ENCODE measurements at places on chromosomes 4 and X.

- DNase-seq: peak; percentile 61
These were observed 10.6 kb upstream of the ELF4 start for GRCh38 chrX:130120746-130121504.

GRCh38 chrX:124328765-124329164, 3.7 kb upstream of the TEX13D start:
- no peak for DNase-seq

DNA sequence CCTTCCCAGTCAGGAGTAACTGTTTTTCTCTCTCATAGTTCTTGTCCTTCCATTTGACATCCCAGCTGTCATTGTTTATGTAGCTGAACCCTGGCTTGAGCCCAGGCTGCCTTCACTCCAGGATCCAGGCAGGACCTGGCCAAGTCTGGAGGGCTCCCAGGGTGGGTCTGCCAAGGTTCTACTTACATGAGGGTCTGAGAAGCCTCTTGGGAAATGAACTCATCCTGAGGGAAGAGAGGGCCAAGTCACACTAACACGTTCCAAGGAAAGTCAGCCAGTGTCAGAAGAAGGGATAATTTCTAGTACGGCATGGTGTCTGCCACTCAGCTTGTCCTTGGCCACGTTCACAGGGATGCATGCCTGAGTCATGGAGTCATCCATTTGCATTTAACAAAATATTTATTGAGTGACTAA, 54.8 kb upstream of the SRD5A3 start:
- DNase-seq: no peak

GRCh38 chr4:113773756-113774155, 12.2 kb upstream of the CAMK2D start:
- DNase-seq: no peak

GRCh38 chr4:140686796-140687195, 69.4 kb downstream of the TBC1D9 start:
- no peak for DNase-seq

DNA sequence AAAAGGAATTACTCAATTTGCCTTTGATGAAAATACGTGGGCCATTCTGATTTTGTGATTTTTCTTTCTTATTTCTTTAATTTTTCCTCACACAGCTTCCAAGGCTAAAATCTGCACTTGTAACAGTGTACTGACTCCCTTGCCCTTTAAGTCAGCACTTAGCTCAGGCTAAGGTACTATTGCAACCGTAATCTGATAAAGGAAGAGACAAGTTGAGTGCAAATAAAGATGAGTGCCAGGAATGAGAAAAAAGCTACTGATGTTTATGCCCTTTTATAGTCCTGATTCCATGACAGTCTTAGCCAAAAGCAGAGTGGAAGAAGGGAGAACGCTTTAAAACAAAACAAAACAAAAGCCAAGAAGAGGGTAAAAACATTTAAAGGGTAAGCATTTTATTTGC, 6.0 kb downstream of the DMD start:
- DNase-seq: no peak

GRCh38 chr4:89797117-89797516, 39.8 kb downstream of the SNCA start:
- DNase-seq: no peak

DNA sequence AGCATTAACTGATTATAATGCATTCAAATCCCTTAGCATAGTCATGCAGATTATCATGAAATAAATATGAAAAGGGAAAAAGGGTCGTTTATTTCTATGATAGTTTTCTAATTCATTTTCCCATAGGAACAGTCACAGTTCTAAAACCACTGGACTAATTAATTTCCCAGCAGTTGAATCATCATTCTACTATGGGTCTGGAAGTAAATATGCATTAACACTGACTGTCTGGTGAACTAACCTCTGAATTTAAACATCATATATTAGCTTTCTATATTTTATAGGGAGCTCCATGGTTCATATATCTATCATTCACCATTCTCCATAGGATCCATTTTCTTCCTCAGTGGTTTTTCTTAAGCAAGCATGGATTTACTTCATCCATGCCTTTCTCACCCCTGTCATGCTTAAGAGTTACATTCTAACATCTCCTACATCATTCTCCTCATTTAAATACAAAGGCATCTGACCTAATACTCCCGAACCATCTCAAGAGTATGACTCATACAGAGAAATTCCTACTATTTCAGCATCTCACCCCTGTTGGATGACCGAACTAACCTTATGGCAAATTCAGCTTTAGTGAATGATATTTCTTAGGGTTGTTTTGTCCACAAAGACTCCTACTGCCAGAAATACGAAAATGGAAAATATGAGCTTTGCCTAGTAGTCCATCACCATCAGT, 198.7 kb upstream of the ADAMTS3 start:
- DNase-seq: no peak

- no peak for DNase-seq
These were observed 23.4 kb upstream of the STBD1 start for GRCh38 chr4:76282941-76283689.

DNA sequence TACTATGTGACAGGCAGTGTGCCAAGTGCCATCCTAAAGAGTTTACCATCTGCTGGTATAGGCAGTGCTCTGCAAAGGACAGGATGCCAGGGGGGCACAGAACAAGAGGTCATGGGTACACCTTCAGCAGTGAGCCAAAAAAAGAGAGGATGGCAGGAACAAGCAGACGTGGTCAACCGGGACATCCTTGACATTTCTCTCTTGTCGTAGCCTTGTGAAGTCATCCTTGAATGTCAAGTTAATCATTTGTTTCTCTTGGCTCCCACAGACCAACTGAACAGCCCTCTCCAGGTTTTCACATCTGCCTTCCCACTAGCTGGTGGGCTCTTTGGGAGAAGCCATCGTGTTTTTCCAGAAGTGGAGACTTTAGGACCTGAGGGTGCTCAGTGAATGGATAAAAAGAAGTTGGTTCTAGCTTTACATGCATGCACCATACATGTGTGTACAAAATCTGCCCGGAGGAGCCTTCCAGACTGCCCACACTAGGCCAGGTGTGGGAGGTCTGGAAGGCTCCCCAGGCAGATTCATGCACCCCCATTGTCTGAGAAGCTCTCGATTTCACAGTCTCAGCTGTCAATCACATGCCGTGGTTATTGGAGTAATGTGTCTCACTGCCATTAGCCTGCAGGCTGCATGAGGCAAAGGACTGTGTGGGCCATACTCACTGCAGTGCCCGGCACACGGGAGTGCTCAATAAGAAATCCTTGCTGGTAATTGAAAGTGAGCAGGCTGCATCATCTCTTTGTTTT, 16.4 kb downstream of the PNMA6F start:
- no peak for DNase-seq

GRCh38 chr4:36256398-36256891, 12.1 kb upstream of the ARAP2 start:
- no peak for DNase-seq

- DNase-seq: no peak
These were observed 69.0 kb downstream of the SLC16A2 start for GRCh38 chrX:74490247-74490646.

DNA sequence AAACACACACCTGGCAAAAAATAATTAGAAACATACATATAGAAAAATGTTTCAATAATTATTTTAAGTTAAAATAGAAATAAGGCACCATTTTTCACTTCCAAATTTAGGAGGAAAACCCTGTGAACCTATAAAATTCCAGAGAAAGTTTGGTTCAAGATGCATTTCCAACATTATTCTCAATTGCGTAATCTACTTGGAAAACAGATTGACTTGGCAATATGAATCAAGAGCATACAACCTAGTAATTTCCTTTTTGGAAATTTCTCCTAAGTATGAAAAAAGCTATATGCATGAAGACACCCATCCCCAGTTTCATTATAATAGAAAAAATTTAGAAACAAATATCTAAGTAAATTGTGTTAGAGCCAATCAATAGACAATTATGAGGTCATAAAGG, 242.9 kb downstream of the IQCM start:
- DNase-seq: no peak

DNA sequence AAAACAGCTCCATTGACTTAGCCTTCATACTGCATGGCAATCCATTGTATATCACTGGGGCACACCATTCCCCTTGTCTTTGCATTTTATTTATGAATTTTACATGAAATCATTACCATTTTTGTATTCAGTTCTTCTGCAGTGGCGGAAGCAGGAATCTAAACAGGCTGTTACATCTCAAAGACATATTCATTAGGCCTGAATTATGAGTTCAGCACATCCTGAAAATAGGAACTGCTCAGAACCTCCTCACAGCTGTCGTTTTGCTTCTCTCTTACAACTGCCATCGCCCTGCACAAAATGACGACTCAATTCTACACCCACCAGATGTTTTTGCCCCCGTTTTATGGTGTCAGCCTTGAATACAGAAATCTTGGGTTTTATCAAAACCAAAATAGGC, 474.4 kb upstream of the MAGEB18 start:
- no peak for DNase-seq

GRCh38 chrX:100494646-100495370, 84.7 kb upstream of the PCDH19 start:
- no peak for DNase-seq

DNA sequence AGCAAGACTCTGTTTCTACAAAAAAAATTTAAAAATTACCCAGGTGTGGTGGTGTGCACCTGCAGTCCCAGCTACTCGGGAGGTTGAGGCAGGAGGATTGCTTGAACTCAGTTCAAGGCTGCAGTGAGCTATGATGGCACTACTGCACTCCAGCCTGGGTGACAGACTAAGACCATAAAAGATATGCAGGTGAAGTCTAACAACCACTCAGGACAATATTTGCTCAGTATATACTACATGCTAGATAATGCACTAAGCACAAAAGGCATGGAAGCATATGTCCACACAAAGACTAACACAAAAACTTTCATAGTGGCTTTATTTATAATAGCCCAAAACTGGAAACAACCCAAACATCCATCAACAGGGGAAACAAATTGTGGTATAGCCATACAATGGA, 57.7 kb upstream of the TXK start:
- no peak for DNase-seq

- DNase-seq: no peak
These were observed 140.7 kb upstream of the SMIM31 start for GRCh38 chr4:164613256-164613655.

GRCh38 chr4:10108818-10109783, 7.5 kb downstream of the WDR1 start:
- DNase-seq: no peak

- DNase-seq: no peak
These were observed 7.4 kb downstream of the DMP1 start for GRCh38 chr4:87657525-87657924.

- DNase-seq: no peak
These were observed 87.1 kb upstream of the NPNT start for GRCh38 chr4:105808030-105808749.

GRCh38 chrX:9847071-9847470, 60.8 kb downstream of the SHROOM2 start:
- DNase-seq: no peak

DNA sequence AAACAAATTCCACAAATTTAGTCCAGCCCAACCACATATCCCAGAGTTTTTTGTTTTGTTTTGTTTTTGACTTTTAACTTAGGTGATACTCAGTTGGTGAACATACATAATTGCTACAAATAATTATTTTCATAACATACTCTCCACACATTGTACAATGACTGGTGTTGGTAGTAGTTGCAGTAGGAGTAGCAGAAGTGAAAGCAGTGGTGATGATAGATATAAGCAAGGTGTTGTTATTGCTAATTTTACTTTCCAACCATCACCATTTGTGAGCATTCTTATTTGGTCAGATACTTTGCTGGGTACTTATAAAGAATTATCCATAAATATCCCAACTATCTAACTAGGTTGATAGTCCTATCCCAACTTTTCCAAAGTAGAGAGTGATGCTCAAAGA, 47.3 kb downstream of the ARHGAP24 start:
- DNase-seq: no peak

DNA sequence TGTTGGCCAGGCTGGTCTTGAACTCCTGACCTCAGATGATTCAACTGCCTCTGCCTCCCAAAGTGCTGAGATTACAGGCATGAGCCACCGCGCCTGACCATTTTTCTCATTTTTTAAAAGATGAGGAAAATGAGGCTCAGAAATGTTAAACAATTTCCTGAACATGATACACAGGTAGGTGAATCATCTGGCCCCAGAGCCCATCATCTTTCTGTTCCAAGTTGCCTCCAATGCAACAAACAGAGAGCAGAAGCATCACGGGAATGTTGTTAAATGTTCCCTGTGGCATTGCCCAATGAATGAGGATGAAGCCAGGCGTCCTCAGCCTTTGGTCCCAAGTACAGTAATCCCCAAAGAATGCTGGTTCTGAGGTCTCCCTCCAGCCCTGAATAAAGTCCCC, 31.3 kb upstream of the ANXA5 start:
- DNase-seq: no peak

DNA sequence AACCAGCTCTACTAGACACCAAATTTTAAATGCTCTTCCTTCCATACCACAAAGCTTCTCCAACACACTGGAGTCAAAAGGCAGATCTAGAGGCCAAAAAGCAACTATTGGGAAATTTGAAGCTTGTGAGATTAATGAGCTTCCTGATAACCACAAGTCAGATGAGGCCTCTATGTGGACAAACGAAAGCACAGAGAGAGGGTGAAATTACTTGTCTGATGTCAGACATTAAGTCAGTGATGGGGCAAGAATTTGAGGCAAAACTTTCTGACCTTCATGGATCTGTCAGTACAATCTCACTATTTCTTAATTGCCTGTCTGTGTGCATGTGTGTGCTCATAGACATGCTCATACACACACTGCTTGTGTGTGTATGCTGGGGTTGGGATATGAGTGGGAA, 103.6 kb downstream of the GUCY2F start:
- no peak for DNase-seq

GRCh38 chr4:74205559-74205958, 47.6 kb downstream of the MTHFD2L start:
- no peak for DNase-seq

GRCh38 chr4:8181844-8182243, 17.2 kb upstream of the SH3TC1 start:
- DNase-seq: no peak

- DNase-seq: no peak
These were observed 823.5 kb downstream of the ADGRL3 start for GRCh38 chr4:62023633-62024032.

DNA sequence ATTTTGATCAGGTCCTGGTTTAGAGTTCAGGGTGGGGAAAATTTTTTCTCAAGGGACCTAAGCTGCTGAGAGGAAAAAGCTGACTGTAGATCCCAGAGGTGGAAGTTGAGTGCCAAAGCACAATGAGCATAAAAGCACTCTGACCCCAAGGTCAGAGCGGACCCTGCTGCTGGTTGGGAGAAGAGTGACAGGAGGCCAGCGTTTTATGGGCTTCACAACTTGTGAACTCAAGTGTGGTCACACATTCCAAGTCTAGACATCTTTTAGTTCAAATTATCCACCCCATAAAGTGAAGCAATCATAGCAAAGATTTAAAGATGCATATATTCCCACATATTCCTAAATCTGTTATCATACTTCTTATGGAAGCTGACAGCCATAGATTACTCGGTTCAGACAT, 220.3 kb downstream of the CHIC2 start:
- no peak for DNase-seq

- no peak for DNase-seq
These were observed 291 bp upstream of the NBDY start for GRCh38 chrX:56728752-56729151.
